ENCODE measurements at places on chromosomes 12 and 14. TPM values are rescaled to one million over a fixed set of nuclear protein-coding genes. Genes with fewer than 3 reads are reported as not detected.

NANOG gene
- not detected for total RNA-seq

GRCh38 chr12:78156751-78157150, 326.1 kb downstream of the NAV3 start:
- no peak for DNase-seq

- no peak for DNase-seq
Measured at GRCh38 chr14:33809396-33809981, 141.4 kb downstream of the EGLN3 start.

MYO1H gene
- total RNA-seq: not detected

- DNase-seq: no peak
Measured at GRCh38 chr14:34930591-34931091, 52.2 kb upstream of the SRP54 start.

- no peak for DNase-seq
Measured at GRCh38 chr12:86081843-86082242, 174.3 kb downstream of the MGAT4C start.

APPL2 gene
- 20.4 TPM for total RNA-seq

DNA sequence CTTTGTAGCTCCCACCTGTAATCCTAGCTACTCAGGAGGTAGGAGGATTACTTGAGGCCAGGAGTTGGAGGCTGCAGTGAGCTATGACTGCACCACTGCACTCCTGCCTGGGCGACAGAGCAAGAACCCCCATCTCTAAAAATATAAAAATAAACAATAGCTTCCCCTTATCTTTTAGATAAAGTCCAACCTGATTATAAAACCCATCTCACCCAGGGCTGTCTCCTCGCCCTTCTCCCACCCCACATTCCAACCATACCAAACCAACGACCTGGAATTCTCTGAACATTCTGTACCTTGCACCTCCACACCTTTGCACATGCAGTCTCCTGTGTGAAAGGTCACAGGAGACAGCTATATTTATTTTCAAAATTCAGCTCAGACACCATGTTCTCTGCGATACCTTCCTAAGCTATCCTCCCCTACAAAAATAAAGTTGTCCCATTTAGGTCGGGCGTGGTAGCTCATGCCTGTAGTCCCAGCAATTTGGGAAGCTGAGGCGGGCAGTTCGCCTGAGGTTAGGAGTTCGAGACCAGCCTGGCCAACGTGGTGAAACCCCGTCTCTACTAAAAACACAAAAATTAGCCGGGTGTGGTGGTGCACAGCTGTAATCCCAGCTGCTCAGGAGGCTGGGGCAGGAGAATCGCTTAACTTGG, 7.7 kb downstream of the SLC7A7 start:
- no peak for DNase-seq
